ENCODE measurements at places on chromosomes 7 and 10. TPM values are rescaled to one million over a fixed set of nuclear protein-coding genes. Genes with fewer than 3 reads are reported as not detected.

Gene SLC29A4
- total RNA-seq, result 1.4 TPM

DNA sequence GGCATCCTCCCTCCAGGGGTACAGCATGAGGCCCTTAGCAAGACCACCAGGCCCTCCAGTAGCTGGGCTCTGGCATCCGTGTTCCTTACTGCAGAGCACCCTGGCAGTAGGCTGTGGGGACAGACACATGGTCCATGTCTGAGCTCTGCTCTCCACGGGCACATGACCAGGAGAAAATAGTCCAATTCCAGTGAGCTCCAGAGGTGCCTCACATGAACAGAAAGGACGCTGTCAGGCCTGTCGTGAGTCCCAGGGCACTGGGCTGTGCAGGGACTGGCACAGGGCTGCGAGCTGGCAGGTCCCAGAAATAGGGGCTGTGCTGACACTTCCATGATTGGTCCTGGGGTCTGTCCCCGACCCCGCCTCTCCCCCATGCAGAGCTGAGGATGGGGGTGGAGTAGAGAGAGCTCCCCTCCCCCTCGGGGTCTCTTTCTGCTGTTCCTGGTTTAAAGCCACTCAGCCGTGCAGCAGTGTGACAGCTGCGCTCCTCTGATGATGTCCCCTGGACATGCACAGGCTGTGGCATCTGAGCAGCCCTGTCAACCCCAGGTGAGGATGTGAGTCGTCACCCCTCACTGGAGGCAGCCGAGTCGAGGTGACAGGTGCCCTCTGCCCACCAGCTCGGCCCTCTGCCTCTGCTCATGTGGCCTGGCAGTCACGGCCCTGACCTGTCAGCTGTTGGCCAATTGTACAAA, 25.2 kb upstream of the ZNF488 start:
- H3K36me3 ChIP-seq, result no peaks in the 10 kb centered on the region
- H3K27ac ChIP-seq, result no peak overlapping the region
- DNase-seq, result no peak
- no peaks in the 10 kb centered on the region for H3K4me1 ChIP-seq

GRCh38 chr10:86954681-86955500, 2.5 kb downstream of the MMRN2 start:
- H3K27ac ChIP-seq, result peak overlapping the region; percentile 65
- H3K4me1 ChIP-seq, result no peaks in the 10 kb centered on the region

DNA sequence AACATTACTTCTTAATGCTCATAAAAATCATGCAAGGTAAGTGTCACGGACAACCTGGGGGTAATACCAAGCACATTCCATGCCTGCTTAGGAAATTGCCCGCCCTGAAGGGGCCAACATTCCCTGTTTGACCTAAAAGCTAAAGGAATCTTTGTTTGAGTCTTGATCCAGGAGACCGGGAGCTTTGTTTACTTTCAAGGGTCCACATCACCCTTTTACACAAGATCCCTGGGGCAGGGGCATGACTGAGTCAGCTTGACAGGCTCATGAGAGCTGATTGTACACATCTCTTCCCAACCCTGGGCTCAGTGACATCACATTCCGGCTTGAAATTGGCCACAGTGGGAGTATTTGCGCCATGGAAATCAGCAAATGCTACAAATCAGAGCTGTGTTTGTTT, 248.1 kb upstream of the HABP2 start:
- no peaks in the 10 kb centered on the region for H3K36me3 ChIP-seq
- no peaks in the 10 kb centered on the region for H3K27me3 ChIP-seq
- H3K4me1 ChIP-seq, result no peaks in the 10 kb centered on the region
- DNase-seq, result no peak
- H3K4me3 ChIP-seq, result no peak overlapping the region
- H3K27ac ChIP-seq, result no peak overlapping the region

DNA sequence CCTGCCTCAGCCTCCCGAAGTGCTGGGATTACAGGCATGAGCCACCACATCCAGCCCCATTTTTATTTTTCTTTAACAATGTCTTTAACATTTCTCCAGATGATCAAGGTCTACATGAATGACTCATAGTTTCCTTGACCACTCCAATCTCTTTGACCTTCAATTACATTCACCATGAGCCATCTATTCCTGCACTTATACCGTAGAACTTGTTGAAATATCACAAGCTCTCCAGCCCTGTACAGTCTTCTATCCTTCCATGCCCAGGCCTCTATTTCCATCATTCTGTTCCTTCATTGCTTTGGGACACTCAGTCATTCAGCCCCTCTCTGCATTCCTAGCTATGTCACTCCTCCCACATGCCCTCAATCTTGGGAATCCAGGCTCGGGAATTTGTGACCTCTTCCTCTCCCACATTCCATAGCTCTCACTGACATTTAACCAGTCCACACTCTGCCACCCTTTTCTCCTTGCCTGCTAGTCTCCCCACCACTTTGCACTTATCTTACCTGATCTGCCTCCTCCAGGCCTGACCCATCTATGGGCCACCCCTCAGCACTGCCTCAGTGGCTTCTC, 151.8 kb upstream of the STK17A start:
- no peak overlapping the region for H3K27ac ChIP-seq
- DNase-seq, result no peak
- no peak overlapping the region for H3K4me3 ChIP-seq
- no peaks in the 10 kb centered on the region for H3K36me3 ChIP-seq

DNA sequence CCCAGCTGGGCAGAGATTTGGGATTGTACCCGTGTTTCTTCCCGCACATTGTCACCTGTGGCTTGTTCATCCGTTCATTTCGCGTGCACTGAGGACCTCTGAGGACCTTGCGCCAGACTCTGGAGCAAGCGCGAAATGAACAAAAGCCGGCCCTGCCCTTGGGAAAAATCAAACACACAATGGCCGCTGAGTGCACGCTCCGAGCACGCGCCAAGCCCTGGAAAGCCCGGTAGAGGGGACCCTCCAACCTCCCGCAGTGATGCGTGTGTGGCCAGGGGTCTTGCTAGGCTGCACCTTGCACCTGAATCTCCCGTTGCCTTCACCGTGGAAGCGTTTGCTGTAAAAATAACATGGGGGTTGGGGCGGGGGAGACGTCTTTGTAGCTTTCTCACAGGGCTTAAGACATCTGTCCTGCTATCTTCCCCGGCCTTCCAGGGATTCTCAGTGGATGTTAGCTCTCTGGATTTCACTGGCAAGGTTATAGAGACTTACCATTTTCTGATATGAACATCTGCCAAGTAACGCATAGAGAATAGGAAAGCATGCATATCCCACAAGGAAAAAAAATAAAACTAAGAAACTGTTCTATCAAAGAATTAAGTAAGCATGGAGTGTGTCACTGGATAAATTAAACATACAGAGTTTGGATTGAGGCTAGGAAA, 37.3 kb downstream of the ZNF777 start:
- peaks cover 4% of the 10 kb centered on the region for H3K4me1 ChIP-seq
- no peak overlapping the region for H3K27ac ChIP-seq
- H3K27me3 ChIP-seq, result no peaks in the 10 kb centered on the region
- no peaks in the 10 kb centered on the region for H3K36me3 ChIP-seq
- no peak overlapping the region for H3K4me3 ChIP-seq

DNA sequence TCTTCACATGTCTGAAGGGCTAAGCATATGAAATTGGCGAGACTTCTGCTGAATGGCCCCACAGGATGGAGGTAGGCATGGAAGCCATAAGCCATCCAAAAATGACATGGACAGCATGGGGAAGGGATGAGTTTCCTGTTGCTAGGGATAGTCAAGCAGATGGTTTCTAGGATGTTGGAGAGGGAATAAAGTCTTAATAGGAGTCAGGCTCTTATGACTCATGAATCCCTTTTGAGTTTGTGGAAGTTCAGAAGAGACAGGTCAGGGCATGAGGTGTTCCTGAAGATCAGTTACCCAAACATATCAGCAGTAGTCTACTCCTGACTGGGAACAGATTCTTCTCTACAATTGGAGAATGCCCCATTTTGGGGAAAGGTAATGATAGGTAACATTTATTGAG, 243.9 kb downstream of the REEP3 start:
- H3K4me1 ChIP-seq, result peaks cover 16% of the 10 kb centered on the region
- H3K4me3 ChIP-seq, result no peak overlapping the region
- no peak overlapping the region for H3K27ac ChIP-seq
- no peaks in the 10 kb centered on the region for H3K36me3 ChIP-seq

DNA sequence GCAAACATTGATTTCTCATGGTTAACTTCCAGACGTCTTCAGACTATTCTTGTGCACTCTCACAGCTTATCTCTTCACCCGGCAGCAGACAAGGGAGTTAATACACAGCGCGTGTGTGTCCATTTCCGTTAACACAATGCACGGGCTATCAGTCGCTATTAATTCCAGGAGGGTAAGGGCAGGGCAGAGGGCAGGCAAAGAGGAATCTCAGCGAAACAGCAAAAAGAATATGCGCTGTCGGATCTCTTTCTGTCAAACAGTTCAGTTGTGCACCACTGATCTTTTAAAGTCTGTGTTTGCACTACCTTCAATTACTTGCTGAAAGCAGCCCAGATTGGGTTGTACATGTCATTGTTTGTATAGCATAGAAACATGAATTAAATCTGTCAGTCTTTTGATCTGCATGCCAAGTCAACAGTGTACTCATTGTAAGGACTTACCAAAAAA, 41.1 kb upstream of the CABCOCO1 start:
- no peaks in the 10 kb centered on the region for H3K27me3 ChIP-seq
- H3K27ac ChIP-seq, result no peak overlapping the region

GRCh38 chr7:155205368-155206317, 92.0 kb upstream of the INSIG1 start:
- no peaks in the 10 kb centered on the region for H3K4me1 ChIP-seq
- H3K27ac ChIP-seq, result peak overlapping the region; percentile 75
- H3K36me3 ChIP-seq, result no peaks in the 10 kb centered on the region
- no peaks in the 10 kb centered on the region for H3K27me3 ChIP-seq

Gene MICU1
- 37.3 TPM for total RNA-seq

DNA sequence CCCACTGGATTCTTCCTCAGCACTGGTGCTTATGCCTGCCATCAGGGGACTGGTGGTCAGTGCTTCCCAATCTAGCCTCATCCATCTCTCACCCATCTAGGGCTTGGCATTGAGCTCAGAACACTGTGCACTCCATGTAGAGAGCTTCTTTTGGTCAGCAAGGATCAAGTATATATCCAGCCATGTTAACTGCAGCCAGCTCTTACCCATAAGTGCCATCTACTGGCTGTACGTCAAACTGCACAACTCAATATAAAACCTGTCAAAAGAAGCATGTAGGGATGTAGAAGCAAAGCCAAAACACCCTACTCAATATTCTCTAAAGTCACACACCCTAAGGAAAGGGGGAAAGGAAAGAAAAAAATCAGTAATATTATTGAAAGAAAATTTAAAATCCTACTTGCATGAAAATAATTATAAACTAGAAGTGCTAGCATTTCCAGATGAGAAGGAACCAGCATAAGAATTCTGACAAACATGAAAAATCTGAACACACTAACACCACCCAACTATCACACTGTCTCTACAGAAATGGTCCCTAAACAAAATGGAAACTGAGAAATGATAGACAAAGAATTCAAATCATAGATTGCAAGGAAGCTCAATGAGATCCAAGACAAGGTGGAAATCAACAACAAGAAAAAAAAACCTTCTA, 531.1 kb upstream of the STEAP1 start:
- no peaks in the 10 kb centered on the region for H3K4me1 ChIP-seq
- H3K36me3 ChIP-seq, result no peaks in the 10 kb centered on the region
- no peaks in the 10 kb centered on the region for H3K27me3 ChIP-seq
- DNase-seq, result no peak

GRCh38 chr7:128916643-128916915, 6.1 kb upstream of the KCP start:
- H3K36me3 ChIP-seq, result no peaks in the 10 kb centered on the region
- no peak overlapping the region for H3K27ac ChIP-seq
- no peak for DNase-seq
- H3K4me3 ChIP-seq, result no peak overlapping the region
- peaks cover 14% of the 10 kb centered on the region for H3K27me3 ChIP-seq

DNA sequence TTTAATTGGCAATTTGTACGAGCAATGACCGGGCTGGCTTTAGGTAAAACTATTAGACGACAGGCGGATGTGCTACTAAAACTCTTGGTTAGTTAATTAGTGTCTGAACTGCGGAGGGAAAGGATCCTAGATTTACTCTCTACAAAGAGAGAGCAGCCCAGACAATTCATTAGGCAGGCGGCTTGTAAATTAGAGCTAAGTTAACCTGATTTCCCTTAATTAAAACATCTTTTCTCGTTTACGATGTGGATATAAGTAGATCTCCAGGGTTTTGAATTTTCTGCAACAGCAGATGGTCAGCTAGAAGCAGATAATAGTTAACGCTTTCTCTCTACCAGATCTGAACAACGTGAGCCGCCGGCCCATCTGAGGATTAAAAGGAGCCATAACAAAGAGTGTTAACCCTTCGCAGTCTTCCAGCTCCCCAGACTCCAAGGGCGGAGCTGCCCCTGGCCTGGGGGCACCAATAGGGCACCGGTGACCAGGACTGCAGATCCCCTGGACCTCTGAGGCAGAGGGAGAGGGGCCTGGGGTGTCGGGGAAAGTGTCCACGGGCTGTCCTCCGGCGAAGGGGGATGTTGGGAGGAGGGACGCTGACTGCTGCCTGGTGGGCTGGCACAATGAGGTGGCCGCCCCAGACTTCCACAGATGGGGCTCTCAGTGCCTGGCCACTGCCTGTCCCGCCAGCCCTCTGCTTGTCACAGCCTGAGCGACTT, 6.3 kb upstream of the UNCX start:
- H3K36me3 ChIP-seq, result no peaks in the 10 kb centered on the region
- no peak overlapping the region for H3K27ac ChIP-seq
- peaks cover 45% of the 10 kb centered on the region for H3K27me3 ChIP-seq
- DNase-seq, result no peak
- H3K4me3 ChIP-seq, result no peak overlapping the region

DNA sequence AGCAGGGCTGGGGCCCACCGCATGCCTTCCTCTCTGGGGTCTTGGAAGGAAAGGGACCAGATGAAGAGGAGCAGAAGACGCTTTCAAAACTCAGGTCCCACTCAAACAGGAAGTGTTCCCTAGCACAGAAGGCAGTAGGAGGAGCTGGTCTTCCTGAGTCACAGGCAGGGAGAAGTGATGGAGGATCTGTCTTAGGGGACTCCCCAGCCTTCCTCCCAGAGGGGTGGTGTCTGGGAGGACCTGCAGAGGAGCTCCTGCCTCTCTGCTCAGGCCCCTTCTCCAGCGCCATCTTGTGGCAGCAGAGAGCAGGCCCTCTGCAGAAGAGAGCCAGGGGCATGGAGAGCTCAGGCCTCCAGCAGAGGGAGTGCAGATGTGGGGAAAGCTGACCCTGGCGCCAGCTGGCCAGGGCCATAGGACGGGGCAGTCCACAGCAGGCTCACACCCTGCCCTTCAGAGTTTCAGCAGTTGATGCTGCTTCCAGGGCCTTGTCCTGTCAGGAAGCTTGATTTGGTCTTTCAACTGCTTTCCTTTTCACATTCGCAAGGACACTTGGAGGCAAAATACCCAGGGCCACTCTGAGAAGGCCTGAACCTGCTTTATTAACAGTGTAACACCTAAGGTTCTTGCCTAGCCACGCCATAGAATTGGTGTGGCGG, 62.2 kb upstream of the TARP start:
- H3K36me3 ChIP-seq, result no peaks in the 10 kb centered on the region
- H3K27me3 ChIP-seq, result no peaks in the 10 kb centered on the region
- DNase-seq, result peak; percentile 85
- H3K4me1 ChIP-seq, result no peaks in the 10 kb centered on the region

All from psoas muscle (tissue), 8 donors.